ENCODE measurements at places on chromosomes 3 and 15. TPM values are rescaled to one million over a fixed set of nuclear protein-coding genes. Genes with fewer than 3 reads are reported as not detected.

DNA sequence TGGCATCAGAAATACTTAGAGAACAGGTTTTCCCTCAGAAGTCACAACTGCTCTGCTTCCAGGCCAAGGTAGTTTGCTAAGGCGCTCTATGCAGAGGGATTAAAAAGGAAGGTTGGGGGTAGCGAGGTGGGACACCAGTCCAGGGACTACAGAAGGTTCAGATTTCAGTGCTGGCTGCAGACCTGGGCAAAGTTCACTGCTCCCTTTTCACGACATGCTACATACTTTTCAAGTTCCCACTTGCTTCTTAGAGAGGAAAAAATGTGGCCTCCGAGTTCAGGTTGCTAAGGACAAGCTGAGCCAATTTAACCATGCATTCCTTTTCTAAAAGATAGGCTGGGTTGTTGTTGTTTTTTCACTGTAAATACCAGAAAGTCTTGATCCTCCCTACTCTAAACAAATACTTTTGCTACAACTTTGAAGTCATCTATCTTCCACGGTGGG, 158.6 kb upstream of the NR2F2 start:
- no peaks in the 10 kb centered on the region for H3K4me1 ChIP-seq
- H3K27me3 ChIP-seq: peaks cover 26% of the 10 kb centered on the region
- no peak overlapping the region for H3K4me3 ChIP-seq
- DNase-seq: no peak

GRCh38 chr3:95715128-95715527, 1099.3 kb upstream of the EPHA6 start:
- no peaks in the 10 kb centered on the region for H3K27me3 ChIP-seq
- H3K4me3 ChIP-seq: no peak overlapping the region

The RNU5B-1 gene
- not detected for total RNA-seq

DNA sequence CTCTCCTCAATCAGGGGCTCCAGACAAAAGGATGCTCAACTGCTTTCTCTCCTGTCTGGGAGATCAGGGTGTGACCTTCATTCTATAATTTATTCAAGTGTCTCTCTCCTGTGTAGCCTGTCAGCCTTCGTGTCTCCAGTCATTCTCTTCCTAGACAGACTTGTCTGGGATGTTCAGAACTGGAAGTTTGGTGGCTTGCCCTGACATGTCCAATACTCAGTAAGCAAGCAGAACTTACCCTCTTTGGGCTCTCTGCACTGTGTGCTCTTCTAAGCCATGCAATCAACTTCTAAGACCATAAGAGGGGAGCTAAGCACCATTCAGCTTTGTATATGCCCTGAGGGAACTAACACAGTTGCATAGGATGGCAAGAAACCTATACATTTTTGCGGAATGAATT, 14.1 kb downstream of the ACKR2 start:
- H3K27ac ChIP-seq: no peak overlapping the region
- no peak for DNase-seq
- no peak overlapping the region for H3K4me3 ChIP-seq

DNA sequence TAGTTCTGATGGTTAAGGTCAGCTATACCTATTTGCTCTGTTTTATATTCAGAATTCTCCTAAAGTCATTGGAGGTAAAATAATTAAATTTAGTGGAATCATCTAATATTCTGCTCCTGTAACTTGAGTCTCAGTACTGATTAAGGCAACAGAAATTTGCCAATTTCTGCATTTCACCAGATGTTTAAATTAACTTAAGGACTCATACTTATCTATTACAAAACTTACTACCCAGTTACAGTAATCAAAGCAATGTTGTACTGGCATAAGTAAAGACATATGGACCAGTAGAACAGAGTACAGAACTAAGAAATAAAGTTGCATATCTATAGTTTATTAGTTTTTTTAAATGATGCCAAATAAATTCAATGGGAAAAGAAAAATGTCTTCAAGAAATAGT, 1043.8 kb downstream of the OTOL1 start:
- H3K4me3 ChIP-seq: no peak overlapping the region
- no peaks in the 10 kb centered on the region for H3K4me1 ChIP-seq

DNA sequence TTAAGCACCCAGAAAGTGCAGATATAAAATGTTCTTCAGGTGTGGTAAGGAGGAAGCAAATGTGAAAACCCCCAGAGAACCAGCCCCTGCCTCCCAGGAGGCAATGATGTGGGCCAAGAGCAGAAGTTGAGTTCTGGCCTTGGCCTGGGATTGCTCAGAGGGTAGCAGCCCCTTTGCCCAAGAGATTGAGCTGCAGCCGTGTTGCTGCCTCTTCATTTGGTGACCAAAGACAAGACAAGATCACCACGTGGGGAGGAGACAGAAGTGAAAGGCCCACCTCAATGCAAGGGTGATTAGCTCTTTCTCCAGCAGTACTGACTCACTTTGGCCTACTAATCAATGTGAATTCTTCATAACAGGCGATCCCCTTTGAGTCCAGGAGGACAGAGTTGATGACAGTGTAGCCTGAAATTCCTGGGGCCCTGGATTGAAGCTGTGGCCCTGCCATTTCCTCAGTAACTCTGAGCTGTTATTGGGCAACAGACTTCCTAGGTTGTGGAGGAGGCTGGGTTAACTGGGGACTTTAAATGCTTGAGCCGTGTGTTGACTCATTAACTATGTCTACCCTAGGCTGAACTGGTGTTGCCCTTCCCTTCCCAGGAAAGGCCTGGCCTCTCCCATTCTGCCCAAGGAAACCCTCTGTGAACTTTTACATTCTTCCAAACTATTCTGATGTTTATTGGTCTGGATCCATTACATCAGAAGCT, 86.5 kb downstream of the ST6GAL1 start:
- DNase-seq: no peak
- H3K4me1 ChIP-seq: peaks cover 50% of the 10 kb centered on the region
- no peak overlapping the region for H3K4me3 ChIP-seq
- H3K27ac ChIP-seq: no peak overlapping the region
- no peaks in the 10 kb centered on the region for H3K27me3 ChIP-seq
- H3K36me3 ChIP-seq: peaks cover 6% of the 10 kb centered on the region

All from activated naive CD8-positive, alpha-beta T cell treated with anti-CD3 and anti-CD28 coated beads for 36 hours (primary cell).